Ascending aorta (tissue), 2 donors: ENCODE measurements at places on chromosomes 5 and 9. TPM values are rescaled to one million over a fixed set of nuclear protein-coding genes. Genes with fewer than 3 reads are reported as not detected.

Gene SAXO1
- total RNA-seq: 0.11 TPM

GRCh38 chr9:119257592-119257991, 111.6 kb downstream of the BRINP1 start:
- no peak for DNase-seq

- no peak for DNase-seq
These were observed 7.1 kb downstream of the SPARC start for GRCh38 chr5:151679421-151680155.

DNA sequence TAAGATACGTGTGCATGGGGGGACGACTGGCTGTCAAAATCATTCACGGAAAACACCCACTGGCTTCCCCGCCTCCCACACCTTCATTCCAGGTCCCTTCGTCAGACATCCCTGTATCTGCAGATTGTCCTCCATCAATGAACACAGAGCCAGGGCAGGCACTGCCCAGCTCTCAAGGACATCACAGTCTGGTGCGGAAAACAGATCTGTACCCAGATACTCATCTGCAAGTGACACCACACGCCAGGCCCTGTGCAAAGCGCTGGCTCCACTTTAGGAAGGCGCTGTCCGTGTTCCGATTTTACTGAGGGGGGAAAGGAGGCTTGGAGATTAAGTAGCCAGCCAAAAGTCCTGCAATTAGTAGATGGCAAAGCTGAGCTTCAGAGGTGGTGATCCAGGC, 72.3 kb downstream of the OLFM1 start:
- DNase-seq: no peak

- DNase-seq: no peak
These were observed 2.4 kb downstream of the PSD2 start for GRCh38 chr5:139797856-139798510.

Gene PNPLA7
- total RNA-seq: 13.5 TPM

GRCh38 chr5:45454114-45454513, 242.1 kb downstream of the HCN1 start:
- no peak for DNase-seq

DNA sequence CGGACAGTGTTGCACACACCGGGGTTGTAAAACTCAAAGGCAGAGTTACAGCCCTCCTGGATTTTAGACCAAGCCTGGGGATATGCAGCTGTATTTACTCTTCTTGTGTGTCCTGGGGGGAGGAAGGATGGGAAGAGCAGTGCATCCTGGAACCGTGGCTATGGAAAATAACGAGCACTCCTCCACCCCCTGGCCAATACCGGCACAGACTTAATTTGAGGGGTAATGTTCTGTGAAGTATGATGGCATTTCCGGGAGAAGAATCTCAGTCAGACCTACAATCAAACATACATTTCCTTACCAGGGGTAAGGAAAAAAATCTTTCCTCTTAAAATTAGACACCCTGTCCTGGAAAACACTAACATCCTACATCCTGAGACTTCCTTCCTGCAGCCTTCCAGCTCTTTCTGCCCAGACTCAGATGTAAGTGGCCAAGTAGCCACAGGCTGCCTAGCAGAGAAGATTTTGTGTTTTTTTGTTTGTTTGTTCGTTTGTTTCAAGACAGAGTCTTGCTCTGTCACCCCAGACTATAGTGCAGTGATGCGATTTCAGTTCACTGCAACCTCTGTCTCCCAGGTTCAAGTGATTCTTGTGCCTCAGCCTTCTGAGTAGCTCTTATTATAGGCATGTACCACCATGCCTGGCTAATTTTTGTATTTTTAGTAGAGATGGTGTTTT, 11.0 kb upstream of the ERMP1 start:
- no peak for DNase-seq

DNA sequence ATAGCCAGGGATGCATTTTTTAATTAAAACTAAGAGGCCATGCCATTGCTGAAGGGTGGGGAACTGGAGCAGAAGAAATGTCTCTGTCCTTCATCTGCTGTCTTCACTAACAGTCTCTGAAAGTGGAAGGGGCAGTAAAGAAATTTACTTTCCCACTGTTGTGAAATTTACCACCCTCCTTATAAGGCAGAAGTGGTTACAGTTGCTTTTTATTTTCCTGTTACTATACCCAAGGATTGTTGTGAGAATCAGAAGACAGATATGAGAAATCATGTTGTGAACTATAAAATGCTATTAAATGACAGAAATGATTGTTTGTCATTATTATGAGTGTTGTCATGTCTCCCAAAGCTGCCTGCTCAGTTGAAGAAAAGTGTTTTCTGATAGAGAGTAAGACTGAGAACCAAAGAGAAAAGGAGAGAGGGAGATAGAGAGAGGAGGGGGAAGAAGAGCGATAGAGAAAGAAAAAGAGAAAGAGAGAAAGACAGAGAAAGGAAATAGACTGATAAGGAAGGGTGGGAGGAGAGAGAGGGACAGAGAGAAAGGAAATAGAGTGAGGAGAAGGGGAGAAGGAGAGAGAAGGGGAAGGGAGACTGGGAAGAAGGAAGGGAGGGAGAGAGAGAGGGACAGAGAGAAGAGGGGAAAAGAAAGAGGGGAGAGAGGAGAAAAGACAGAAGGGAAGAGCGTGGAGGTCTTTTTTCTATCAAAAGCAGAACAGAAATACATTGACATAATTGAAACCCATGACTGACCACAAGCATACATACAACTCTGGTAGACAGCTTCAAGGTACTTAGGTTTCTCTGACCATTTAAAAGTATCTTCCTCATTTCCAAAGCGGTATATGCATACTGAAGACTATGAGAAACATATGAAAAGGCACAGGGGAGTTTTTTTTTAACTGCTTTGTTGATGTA, 22.5 kb downstream of the SEC61B start:
- no peak for DNase-seq

- DNase-seq: no peak
These were observed 37.8 kb upstream of the RNF20 start for GRCh38 chr9:101495810-101496209.

DNA sequence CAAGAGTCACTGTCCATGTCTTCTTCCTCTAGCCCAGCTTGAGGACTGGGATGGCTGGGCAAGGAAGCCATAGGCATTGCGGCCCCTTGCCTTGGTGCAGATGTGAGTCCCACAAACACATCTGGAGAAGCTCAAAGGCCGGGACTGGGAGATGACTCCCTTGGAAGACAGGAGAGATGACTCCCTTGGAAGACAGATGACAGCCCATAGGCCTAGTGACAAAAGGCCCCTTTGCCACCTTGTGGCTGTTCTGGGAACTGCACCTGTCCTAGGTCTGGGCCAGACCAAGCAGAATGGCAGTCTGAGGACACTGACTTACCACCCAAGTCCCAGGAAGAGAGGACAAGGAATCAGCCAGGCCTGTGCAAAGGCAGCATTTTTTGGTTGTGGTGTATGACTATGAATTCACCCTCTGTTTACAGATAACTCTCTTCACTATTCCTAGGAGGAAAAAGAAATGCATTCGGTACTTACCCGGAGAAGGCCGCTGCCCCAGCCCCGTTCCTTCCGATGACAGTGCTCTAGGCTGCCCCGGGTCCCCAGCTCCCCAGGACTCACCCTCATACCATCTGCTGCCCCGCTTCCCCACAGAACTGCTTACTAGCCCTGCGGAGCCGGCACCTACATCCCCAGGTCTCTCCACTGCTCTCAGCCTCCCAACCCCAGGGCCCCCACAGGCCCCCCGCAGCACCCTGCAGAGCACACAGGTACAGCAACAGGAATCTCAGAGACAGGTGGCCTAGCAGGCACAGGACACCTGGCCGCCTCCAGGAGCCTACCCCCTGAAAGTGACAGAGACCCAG, 30.8 kb downstream of the SKP1 start:
- peak; percentile 85 for DNase-seq

Gene GHR
- 6.4 TPM for total RNA-seq

DNA sequence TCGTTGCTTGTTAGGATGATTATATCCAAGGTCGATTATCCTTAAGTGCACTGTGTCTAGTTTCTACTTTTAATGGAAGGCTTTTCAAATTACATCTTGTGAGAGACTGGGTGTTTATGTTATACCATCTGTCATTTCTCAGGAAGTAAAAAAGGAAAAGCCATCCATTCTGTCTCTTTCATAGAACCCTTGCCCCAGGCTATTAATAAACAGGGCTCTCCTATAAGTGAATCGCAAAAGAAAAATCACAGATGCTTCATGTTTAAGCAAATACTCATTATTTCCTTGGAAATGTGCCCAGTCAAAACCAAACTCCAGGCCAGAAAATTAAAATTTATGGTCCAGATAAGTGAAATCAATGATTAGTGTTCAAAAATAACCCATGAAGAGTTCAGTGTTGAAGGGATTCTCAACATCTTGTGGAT, 58.1 kb downstream of the STARD4 start:
- DNase-seq: no peak

- no peak for DNase-seq
These were observed 143.5 kb upstream of the MRPS30 start for GRCh38 chr5:44665101-44665701.

Gene SLC36A2
- total RNA-seq: 0.75 TPM

Gene MAMDC4
- 5.0 TPM for total RNA-seq

Gene GPR151
- not detected for total RNA-seq

DNA sequence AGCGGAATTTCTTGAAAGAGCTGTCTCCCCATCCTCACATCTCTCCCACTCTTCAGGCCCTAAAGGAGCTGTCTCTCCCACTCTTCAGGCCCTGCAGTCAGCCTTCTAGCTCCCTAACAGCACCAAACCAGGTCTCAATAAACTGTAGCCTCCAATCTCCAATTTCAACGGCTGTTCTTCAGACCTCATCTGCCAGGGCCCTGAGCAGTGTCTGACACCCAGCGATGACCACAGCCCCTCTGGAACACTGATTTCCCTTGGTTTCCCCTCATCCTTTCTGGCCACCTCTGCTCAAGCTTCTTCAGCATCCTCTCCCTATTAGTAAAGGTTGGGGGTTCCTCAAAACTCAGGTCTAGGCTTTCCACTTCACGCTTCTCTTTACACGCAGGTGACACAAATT, 1.6 kb upstream of the P4HA2 start:
- DNase-seq: no peak

DNA sequence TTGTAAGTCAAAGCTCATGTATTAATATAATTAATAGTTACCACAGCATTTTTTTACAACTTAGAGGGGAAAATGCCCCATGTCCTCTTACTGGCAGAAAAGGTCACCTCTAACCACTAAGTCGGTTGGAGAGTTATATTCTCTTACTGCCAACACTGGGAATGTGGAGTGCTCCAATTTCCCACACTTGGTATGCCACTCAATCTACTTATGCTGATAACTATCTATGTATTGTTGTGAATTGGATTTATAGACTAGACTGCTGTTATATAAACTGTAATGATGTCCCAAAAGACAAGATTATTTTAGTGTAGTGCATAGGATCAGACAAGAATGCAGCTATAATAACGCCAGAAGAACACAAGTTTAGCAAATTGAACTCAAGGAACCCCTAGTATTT, 2385.2 kb upstream of the C9orf72 start:
- no peak for DNase-seq

- no peak for DNase-seq
These were observed 45.6 kb upstream of the SLC30A5 start for GRCh38 chr5:69048230-69048629.
